Activated CD4-positive, alpha-beta T cell treated with anti-CD3 and anti-CD28 coated beads, Interleukin-2, Interleukin-4, amounts not matched to agents 100 ng/mL and 50 ng/mL, durations not matched to agents 16 hours and 8 hours (primary cell): ENCODE measurements at places on chromosomes 12 and 14.
A peak's percentile ranks its signal among the peaks of the same experiment; 100 is the strongest.

DNA sequence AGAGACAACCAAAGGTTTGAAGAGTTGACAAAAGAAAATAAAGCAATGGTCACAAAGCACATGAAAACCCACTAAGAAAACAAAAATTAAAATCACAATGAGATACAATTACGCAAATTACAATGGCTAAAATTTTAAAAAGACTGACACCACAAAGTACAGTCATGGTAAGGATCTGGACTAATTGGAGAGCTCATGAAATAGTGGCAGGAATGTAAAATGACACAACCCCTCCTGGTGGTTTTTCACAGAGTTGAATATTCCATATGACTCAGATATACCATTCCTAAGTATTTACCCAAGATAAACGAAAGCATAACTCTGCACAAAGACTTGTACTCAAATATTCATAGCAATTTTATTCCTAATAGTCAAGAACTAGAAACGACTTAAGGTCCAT, 65.9 kb downstream of the NOVA1 start:
- DNase-seq = no peak

DNA sequence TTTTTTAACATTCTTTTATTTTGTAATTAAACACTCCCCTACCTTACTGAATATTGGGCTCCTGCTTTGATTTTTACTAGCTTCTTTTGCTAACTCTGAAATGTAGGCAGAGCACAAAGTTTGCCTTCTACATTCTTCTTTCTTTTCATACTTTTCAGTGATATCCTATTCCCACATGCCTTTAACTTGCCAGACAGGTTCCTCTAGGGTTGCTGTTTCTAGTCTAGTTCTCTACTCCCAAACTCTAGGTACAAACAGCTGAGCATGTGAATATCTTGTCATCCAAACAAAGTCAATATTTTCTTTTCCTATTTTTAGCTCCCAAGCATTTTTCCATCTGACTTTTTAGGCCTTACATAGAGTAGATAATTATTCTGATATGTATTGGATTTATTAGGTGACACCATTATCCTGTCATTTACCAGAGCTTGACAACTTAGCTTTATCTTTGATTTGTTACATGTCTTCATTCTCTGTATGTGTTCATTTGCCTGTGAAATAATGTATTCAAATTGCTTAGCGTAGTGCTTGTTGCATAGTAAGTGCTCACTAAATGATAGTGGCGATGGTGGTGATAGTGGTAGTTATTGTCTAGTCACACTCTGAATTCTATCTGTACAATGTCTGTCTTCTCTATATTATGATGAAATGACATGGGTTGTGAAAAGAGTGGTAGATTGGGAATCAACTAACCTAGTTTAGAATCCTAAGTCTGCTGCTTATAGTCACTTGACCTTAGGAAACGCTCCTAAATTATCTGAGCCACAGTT, 73.6 kb upstream of the DNM1L start:
- DNase-seq = no peak

DNA sequence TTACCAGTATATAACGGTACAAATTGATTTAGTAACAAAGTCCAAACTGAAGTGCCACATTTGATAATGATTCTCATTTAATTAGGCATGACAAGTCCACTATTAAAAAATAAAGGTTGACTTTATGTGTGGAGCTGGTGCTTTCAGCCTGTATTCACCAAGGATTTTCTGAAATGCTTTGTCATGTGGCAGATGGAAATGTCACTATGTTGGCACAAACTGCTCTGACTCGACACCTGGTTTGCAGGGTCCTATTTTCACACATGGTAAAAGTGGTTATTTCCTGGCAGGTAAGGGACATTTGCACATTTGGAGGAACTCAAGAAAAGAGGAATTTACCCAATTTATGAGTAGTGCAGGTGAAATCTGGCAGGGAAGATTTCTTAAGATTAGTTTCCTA, 572.6 kb upstream of the MDGA2 start:
- DNase-seq = no peak

DNA sequence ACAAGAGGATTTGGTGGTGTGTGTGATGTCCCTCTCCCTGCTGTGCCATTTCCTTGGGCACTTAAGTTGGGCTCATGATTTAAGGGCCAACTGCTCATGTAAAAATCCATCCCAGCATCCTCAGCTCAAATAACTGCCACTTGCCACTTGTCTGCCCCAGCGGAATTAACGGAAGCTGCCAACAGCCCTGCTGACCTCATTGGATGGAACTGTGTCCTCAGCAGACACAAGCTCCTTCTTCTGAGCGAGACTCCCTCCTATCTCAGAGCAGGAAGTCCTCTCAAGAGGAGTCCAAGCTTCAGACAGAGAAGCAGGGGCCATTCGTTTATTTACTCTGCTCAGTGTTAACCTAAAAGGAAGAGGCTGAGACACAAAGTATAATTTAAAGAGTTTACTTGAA, 29.6 kb upstream of the PRMT8 start:
- DNase-seq = no peak

GRCh38 chr14:96863327-96863985, 66.3 kb downstream of the VRK1 start:
- no peak for DNase-seq

GRCh38 chr12:47819138-47819895, 386 bp downstream of the HDAC7 start:
- peak; percentile 67 for DNase-seq

GRCh38 chr12:122137681-122138080, 36.3 kb downstream of the IL31 start:
- DNase-seq = no peak

- DNase-seq = no peak
Measured at GRCh38 chr12:125122668-125123067, 57.4 kb downstream of the AACS start.

DNA sequence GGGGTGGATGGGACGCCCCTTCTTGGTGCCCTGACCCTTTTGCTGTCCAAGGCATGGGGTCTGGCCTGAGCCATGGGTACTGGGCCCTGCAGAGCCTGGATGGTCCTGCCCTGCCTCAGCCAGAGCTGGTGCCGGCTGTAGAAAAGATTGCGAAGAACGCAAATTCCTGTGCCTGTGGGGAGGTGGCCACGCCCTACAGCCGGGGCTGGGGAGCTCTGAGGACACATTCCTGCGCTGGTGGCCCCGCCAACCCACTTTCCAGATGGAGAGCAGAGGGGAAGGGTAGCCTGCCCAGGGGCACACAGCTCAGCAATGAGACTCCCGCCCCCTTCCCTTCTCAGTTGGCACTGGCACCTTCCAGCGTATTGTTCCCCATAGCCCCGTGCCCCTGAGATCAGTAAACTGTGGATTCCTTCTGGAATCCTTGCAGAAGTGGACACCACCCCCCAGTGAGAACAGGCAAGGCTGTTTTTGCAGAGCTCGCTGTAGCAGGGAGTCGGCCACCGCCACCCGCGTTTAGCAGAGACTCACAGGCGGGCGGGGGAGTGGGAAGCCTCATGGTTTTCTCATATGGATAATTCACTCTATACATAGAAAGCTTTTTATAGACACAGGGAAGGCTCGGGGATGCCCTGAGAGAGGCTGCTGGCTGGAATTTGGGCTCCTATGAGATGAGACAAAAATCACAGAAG, 8.6 kb downstream of the INF2 start:
- DNase-seq = no peak

DNA sequence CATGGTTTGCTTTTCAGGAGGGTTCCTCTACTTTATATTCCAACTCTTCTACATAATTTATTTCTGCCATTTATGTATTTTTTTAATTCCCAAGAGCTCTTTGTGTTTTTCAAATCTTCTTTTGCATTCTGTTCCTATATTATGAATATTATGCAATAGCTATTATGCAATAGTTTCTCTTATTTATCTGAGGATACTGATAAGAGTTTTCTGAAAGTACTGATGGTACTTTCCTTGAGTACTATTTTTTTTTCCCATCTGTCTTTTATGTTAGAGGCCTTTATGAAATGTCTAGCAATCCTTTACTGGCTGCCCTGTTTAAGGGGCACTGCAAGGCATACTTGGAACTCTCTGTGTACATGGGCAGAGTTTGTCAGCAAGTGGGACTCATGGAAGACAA, 93.4 kb downstream of the SLC41A2 start:
- DNase-seq = no peak

DNA sequence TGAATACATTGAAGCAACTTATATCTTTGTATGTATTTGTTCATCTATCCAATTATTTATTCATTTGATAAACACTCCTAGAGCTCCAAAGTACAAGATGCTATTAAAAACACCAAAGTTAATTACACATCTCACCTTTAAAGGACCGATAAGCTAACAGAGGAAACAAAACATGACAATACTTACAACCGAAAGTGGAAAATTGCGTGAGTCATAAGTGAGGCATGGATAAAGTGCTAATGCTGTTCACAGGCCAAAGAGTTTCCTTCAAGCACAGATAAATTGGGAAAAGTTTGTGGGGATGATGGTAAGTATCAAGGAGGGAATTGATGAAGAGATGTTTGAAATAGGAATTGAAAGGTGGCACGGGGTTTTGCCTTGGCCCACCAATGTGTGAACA, 172.8 kb upstream of the KITLG start:
- DNase-seq = no peak

DNA sequence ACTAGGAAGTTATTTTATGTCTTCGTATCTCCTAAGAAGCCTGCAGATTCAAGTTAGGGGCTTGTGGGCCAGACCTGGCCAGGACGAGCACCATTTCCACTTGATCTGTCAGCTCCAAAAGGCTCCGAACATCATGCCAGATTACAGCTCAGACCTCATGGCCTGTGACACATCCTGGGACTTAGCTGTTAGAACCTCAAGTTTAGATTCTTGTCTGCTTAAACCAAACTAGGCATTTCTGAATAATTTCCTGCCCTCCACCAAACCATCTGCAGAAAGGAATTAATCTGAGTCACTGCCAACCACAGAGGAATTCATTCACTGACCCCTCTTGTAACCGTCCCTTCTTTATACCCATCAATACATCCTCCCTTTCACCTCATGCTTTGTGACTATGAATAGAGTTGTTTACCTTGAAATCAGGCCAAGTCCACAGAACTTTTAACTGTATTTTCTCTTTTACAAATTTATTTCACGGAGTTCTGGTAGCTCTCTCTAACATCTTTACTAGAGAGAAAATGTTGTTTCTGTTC, 120.3 kb downstream of the FBXL14 start:
- DNase-seq = peak; percentile 92
